ENCODE measurements at places on chromosomes 11 and 22.

- DNase-seq: no peak
Observed at GRCh38 chr11:132472411-132473172, 1059.7 kb downstream of the OPCML start.

DNA sequence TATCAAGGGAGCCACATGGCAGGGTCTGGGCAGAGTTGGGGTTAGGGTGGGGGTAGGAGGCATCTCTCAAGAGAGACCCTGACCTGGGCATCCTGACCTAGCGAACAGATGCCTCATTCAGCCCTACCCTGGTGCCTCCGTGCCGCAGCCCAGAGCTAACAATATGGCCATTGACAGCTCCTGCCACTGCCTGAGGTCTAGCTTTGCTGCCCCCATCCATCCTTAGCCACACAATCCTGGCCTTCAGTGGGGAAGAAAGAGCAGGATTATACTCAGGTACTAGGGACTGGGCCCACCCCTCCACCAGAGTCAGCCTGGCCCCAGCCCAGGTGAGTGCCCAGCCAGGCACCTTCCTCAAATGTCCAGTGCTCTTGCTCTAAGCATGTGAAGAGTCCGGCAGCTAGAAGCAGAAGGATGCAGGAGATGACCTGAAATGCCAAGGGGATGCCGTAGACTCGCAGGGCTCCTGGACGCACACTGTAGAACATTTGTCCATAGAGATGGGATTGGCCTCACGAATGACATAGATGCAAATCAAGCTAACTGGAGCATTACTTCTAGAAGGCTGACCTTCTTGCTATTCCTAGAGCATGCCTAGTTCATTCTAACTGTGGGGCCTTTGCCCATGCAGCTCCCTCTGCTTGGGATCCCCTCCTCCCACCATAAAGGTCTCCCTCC, 13.3 kb upstream of the SERPINH1 start:
- DNase-seq: no peak

DNA sequence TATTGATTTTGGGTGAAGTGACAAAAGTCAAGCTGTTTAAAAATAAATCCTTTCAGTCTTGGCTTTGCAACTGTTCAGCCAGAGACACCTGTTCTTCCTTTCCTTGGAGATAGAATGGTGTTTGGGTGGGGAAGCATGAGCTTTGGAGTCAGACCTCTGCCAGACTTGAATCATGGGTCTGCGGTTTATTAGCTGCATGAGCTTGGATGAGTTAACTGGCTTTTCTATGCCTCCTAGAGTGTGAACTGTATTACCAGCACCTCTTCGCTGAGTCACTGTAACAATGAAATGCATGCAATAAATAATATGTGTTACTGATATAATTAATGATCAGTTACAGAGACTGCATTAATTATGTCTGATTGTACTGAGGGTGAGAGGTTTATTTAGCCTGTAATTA, 13.5 kb upstream of the MYEOV start:
- DNase-seq: no peak

DNA sequence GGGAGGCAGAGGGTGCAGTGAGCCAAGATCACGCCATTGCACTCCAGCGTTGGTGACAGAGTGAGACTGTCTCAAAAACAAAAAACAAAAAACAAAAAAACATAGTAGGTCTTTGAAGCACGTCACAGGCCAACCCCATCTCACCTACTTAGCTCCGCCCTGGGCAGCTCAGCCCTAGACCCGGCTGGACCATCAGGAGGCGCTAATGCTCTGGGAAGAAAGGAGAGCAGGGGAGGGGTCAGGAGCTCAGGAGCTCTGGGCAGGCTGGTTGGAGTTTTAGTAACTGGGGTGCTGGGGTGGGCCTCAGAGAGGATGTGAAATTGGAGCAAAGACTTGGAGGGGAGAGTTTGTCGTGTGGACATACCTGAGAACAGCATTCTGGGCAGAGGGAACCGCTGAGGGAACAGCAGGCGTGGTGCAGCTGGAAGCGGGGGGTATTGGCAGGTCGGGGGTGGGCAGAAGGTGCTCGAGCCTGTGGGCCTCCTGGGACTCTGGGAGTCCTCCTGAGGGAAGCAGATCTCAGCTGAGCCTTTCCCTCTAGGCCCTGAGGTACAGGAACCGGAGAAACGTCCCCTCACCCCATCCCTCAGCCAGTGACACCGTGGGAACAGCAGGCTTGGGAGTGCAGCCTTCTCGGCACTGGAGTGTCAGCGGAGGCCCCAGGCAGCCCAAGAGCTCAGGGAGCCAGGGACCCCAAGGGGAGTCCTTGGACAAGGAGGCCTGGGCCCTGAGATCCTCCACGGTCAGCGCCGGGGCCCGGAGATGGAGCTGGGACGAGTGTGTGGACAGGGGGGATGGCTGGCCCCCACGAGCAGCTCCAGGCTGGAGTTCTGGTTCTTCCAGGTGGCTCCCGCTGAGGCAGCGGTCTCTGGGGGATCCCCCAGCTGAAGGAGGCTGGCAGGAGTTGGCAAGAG, 2.2 kb upstream of the RPS6KA4 start:
- no peak for DNase-seq

Data from activated T-helper 1 cell treated with Interleukin-2 at 50 U/mL for 16 hours (primary cell).